ENCODE measurements at places on chromosomes 16 and 17. TPM values are rescaled to one million over a fixed set of nuclear protein-coding genes. Genes with fewer than 3 reads are reported as not detected.

The SLFN14 gene
- not detected for total RNA-seq

The RAB11FIP4 gene
- 4.1 TPM for total RNA-seq

The PLLP gene
- 1.5 TPM for total RNA-seq

The FOXC2 gene
- 0.13 TPM for total RNA-seq

- no peak overlapping the region for H3K4me3 ChIP-seq
- no peaks in the 10 kb centered on the region for H3K4me1 ChIP-seq
- H3K36me3 ChIP-seq: no peaks in the 10 kb centered on the region
- H3K27ac ChIP-seq: no peak overlapping the region
- no peak for DNase-seq
Measured at GRCh38 chr16:28081391-28081968, 18.0 kb upstream of the GSG1L start.

DNA sequence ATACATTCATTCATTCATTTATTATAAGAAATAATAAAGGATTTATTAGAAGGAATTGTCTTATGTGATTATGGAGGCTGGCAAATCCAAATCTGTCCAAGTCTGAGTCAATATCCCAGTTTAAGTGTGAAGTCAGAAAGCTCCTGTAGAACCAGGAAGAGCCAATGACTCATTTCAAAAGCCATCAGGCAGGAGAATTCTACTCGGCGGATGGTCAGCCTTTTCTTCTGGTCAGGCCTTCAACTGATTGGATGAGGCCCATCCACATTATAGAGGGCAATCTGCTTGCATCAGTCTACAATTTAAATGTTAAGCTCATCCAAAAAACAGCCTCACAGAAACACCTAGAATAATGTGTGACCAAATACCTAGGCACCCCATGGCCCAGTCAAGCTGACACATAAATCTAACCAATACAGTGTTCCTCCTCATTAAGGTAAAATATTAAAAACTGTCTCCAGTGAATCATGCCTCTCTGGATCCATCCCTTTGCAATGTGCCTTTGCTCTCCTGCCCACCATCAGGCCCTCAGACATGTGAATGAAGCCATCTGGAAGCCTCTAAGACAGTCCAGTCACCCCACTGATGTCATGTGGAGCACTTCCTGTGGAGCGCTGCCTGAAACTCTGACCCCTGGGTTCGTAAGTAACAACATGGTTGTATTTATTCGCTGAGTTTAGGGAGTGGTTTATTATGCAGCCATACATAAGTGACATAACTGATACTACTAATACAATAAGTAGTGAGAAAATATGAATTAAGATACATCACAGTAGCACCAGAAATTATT lies 69.2 kb upstream of the WSB1 start:
- DNase-seq: no peak
- no peak overlapping the region for H3K27ac ChIP-seq
- H3K27me3 ChIP-seq: no peaks in the 10 kb centered on the region
- no peaks in the 10 kb centered on the region for H3K36me3 ChIP-seq

- no peak for DNase-seq
- H3K4me1 ChIP-seq: no peaks in the 10 kb centered on the region
- H3K27ac ChIP-seq: no peak overlapping the region
- H3K36me3 ChIP-seq: no peaks in the 10 kb centered on the region
- H3K4me3 ChIP-seq: no peak overlapping the region
Measured at GRCh38 chr16:87685766-87686165, 80.0 kb downstream of the KLHDC4 start.

DNA sequence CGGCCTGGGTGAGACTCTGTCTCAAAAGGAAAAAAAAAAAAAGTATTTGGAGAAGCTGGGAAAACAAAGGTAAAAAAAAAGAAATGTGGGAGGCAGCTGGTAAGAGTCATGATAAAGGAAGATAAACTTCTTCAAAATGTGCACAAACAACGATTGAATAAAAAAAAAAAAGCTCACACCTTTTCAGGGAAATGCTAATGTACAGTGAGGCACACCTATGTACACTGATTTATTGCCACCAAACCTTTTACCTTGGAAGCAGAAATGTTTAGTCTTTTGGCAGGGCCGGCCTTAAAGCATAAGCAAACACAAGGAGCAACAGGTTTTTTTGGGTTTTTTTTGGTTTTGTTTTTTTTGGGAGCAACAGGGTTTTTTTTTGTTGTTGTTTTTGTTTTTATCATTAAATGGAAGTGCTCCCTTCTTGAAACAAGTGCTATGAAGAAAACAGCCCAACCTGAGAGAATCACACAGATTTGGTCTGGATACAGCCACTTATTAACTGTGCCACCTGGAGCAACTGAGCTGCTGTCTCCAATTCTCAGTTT lies 29.8 kb upstream of the KCNJ2 start:
- no peak for DNase-seq
- H3K4me1 ChIP-seq: no peaks in the 10 kb centered on the region
- H3K4me3 ChIP-seq: no peak overlapping the region
- H3K36me3 ChIP-seq: no peaks in the 10 kb centered on the region
- no peak overlapping the region for H3K27ac ChIP-seq
- no peaks in the 10 kb centered on the region for H3K27me3 ChIP-seq

GRCh38 chr17:82490512-82491195 lies 28.9 kb upstream of the FOXK2 start:
- no peaks in the 10 kb centered on the region for H3K27me3 ChIP-seq
- no peak overlapping the region for H3K27ac ChIP-seq
- no peak overlapping the region for H3K4me3 ChIP-seq

- no peak overlapping the region for H3K4me3 ChIP-seq
- H3K36me3 ChIP-seq: no peaks in the 10 kb centered on the region
- no peak for DNase-seq
Measured at GRCh38 chr16:17617021-17617552, 146.3 kb upstream of the XYLT1 start.

GRCh38 chr16:29256501-29256981 lies 150.0 kb downstream of the NPIPB11 start:
- H3K27ac ChIP-seq: no peak overlapping the region
- no peak for DNase-seq
- H3K4me1 ChIP-seq: no peaks in the 10 kb centered on the region
- H3K36me3 ChIP-seq: no peaks in the 10 kb centered on the region
- H3K4me3 ChIP-seq: no peak overlapping the region

- no peaks in the 10 kb centered on the region for H3K36me3 ChIP-seq
- no peaks in the 10 kb centered on the region for H3K27me3 ChIP-seq
- H3K4me3 ChIP-seq: peak overlapping the region; percentile 67
- no peak for DNase-seq
- no peaks in the 10 kb centered on the region for H3K4me1 ChIP-seq
Measured at GRCh38 chr17:44323359-44324091, 1.1 kb downstream of the SLC25A39 start.

DNA sequence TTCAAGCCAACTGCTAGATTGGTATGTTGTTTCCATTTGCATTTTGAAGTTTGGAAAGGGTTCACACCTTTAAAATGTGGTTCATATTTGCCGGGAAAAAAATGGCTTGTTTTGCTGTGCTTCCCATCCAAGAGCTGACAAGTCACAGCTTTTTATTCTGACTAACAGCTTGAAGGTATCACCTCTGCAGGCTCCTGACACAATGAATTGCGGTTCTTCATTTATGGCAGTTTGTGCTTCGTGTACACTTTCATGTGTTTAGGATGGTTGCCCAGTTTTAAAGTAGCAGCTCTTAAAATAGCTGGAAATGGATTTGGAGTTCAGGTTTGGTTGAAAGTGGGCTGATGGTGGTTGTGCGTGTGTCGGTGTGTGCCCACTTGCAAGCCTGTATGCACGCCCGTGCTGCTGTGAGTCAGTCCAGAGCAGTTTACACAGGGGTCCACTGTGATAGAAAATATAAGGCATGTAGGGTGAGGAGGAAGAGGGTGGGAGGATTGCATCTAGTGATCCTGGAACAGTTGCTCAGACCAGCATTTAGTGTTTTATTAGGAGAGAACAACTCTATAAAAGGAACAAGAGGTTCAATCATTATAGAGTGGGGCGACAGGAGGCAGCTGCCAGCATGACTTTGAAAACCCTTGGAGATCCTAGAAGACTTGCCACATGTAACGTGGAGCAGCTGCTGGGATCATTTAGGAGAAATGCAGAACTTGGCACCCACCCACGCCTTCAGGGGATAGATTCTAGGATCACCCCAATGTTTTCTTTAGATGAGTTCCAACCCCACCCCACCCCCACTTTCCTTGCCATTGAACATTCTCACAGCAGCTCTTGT lies 108.0 kb upstream of the TBX2 start:
- no peak for DNase-seq
- no peaks in the 10 kb centered on the region for H3K27me3 ChIP-seq
- H3K4me3 ChIP-seq: no peak overlapping the region

GRCh38 chr16:76900285-76901263 lies 290.4 kb upstream of the MON1B start:
- no peaks in the 10 kb centered on the region for H3K4me1 ChIP-seq
- no peaks in the 10 kb centered on the region for H3K36me3 ChIP-seq
- DNase-seq: no peak
- no peak overlapping the region for H3K4me3 ChIP-seq
